ENCODE measurements at places on chromosomes 2 and 18.

- no peak for DNase-seq
These were observed 15.3 kb downstream of the SGPP2 start for GRCh38 chr2:222439692-222440091.

DNA sequence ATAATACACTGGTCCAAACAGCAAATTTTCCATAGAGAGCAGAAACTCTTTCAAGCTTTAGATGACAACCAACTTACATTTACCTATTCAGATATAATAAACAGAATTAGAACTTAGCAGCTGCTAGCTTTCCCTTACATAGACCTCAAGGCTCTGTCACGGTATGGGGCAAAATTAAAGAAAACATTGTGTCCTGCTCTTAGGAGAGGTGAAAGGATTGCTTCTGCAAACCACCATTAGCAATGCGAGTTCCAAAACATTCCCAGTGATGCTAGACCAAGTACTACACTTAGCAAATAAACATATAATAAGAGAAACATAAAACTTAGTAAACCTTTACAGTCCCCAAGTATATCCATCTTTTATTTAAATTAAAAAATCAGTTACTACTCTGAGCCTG lies 183.3 kb downstream of the CAMKMT start:
- no peak for DNase-seq

DNA sequence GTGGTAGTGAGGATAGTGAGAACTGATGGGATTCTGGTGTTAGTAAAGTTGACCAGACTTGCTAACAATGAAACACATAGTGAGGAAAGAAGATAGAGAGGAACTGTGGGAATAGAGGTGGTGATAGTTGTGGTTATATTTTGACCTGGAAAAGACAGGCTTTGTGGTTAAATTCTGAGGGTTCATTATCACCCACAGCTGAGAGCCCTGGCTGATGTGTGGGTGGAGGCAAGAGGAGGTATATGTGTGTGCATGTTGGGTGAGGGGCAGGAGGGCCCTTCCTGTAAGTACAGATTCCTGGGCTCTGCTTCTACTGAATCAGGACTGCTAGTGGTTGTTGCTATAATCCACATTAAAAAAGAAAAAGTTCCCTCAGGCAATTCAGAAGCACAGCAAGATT lies 26.2 kb upstream of the TMEM163 start:
- DNase-seq, result no peak

DNA sequence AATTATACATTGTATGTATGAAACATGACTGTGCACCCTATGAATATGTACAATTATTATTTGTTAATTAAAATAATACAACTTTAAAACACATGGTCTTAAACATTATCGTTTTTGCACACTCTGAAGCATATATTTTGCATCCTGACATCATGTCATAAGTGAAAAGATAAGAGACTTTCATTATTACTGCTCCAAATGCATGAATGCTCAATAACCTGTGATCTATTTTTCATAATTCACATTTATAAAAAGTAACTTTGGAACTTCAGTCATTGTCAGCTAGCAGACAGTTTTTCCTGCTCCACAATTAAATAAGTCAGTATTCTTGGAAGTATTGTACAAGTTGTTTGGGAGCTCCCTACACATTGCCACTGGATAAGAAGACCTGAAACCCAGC lies 1.3 kb upstream of the ITPRIPL1 start:
- no peak for DNase-seq

DNA sequence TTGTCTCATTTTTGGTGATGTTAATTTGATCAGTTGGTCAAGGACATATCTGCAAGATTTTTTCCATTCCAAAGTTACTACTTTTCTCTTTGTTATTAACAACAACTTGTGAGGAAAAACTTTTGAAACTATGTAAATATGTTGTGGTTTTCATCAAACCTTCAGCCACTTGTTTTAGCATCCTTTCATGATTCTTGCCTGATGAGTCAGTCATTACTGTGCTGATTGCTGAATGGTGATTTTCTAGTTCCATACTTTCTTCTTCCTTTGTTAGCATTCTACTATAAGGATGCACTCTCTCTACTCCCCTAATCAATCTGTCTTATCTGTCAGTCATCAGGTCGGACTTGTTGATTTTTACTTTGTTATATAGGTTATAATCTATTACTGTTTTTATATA lies 10.9 kb downstream of the TMEM87B start:
- DNase-seq, result no peak

- no peak for DNase-seq
These were observed 151.6 kb upstream of the MYO3B start for GRCh38 chr2:170026361-170026760.

GRCh38 chr2:51619961-51620360 lies 588.0 kb upstream of the NRXN1 start:
- DNase-seq, result no peak

- DNase-seq, result no peak
These were observed 8.5 kb downstream of the ZNF516 start for GRCh38 chr18:76486574-76486973.

- no peak for DNase-seq
These were observed 16.0 kb downstream of the TET3 start for GRCh38 chr2:74000666-74001065.

DNA sequence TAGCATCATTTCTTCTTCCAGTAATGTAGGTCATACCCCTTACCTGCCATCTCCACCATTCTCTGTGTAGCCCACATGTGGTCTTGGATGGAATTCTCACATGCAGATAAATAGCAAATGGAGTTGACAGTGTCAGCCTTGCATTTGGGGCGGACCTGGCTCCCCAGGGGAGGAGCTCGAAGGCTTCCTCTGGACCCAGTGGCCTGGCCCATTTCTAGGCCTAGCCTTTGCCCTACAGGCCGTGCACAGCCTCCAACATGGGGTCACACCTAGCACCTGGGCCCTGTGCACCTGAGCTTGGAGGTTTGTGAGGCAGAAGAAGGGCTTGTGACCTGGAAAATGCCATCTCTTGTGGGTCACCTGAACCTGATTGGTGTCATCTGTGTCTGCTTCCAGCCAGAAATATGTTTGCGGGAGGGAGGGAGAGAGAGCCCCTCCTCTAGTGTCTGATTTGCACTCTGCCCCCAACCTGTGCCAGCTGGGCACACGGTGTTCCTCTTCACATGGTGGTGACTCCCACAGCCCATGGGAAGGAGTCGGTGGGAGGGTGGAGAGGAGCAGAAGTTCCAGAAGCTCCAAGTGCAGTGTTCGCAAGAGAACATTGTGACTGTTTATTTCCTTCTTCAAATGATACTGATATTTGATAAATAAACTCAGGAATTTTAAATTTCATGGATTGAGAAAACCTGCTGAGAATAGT lies 33.0 kb downstream of the ITGB1BP1 start:
- no peak for DNase-seq

GRCh38 chr2:230807729-230808128 lies 57.0 kb upstream of the ITM2C start:
- no peak for DNase-seq

GRCh38 chr2:61450144-61450543 lies 20.7 kb downstream of the USP34 start:
- no peak for DNase-seq

- DNase-seq, result no peak
These were observed 112.1 kb upstream of the SMAD7 start for GRCh38 chr18:49062832-49063226.

DNA sequence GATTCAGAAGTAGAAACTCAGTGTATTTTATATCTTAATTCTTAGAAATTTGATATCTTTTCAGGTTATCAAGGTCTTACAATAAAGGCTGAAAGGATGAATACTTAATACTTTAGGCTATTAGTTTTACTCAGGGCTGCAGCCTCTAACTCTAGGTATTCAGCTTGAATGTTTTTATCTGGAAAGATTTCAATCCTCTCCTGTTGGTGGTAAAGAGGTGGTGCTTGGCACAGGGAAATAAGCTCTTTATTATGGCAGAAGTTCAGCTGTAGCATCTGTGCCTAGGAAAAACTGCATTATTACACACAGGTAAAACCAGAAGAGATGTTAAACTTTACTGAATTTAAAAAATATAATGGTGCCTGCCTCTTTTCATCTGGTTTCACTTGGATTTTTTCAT lies 11.1 kb downstream of the ACVR2A start:
- no peak for DNase-seq

GRCh38 chr2:12376025-12376424 lies 340.7 kb upstream of the TRIB2 start:
- no peak for DNase-seq

DNA sequence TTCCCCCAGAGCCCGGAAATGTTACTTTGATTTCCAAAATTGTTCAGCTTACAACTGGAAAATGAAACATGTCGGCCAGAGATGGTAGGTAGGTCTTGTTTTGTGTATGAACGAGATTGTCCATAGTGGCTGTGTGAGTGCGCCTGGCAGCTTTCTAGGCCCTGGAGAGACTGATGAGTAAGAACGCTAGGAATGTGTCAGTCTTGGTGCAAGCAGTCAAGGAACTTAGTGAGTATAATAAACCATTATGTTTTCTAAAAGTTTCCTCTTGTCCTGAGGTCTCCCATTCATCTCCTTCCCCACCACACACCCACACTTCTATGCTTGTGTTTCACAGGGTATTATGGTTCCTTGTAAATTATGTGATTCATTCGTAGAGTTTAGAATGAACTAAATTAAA lies 234.2 kb downstream of the CDH2 start:
- no peak for DNase-seq

- no peak for DNase-seq
These were observed 12.2 kb downstream of the RETSAT start for GRCh38 chr2:85342156-85342555.

DNA sequence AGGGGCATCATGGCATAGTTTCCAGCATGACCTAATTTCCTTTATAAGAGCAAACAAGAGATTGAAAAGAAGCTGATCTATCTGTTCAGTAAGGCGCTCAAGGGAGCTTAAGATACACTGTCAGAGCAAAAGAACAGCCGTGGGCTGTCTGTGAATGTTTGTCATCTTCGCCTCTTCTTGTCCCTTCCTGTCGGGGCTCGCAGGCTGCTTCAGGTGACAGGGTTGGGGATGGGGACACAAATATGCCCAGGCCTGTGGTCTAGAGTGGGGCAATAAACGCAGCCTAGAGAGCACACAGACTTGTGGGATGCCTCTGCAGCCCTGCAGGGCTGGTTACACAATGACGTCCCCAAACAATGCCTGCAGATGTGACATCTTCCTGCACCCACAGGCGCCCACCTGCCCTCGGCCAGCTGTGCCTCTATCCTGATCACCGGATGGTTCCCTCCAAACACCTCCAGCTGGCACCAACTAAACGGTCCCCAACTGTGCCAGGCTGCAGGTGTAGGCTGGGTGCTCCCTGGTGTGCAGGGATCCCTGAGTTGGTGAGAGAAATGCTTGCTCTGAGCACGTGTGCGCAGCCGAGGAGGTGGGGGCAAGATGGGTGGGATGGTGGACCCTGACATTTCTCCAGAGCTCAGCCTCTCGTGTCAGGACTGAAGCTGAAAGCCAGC lies 72.8 kb downstream of the EDAR start:
- no peak for DNase-seq

DNA sequence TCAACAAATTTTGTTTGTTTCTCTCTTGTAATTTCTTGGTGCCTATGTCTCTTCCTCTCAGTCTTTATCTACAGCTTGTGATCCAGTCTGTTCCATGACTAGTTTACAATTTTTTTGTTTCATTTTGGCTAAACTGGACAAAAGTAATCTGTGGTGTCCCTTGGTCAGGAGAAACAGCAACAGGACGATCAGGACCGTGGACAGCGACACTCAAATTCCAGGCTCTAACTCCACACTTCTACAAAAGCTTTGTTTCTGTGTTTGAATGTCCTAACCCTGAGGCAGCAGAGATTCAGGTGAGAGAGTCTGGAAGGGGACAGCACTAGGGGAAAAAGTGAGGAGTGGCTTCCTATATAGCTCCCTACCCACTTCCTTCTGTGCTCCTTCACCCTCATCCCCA lies 593.3 kb upstream of the FANCL start:
- no peak for DNase-seq

- no peak for DNase-seq
These were observed 104.7 kb upstream of the NABP1 start for GRCh38 chr2:191573216-191573615.

DNA sequence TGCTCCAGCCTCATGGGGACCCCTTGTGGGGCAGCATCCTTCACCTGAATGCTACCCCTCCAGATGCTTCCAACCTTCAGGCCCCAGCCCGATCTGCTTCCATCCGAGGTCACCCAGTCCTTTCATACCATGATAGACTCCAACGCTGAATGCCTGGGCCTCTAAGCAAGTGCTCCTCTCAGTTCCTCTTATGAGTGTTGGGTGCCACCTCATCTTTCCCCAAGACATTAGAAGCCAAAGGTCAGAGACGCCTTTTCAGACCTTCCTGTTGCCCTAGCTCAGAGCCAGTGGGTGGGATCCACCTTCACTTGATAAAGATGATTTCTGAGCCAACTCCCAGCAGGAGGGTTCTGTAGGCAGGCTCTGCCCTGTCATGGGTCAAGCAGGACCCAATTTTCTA lies 174.5 kb upstream of the MGAT5 start:
- no peak for DNase-seq

- no peak for DNase-seq
These were observed 34.4 kb downstream of the CABLES1 start for GRCh38 chr18:23169673-23170044.

GRCh38 chr2:215882689-215883088 lies 130.7 kb downstream of the MREG start:
- DNase-seq, result no peak

- DNase-seq, result no peak
These were observed 4.0 kb upstream of the GPR17 start for GRCh38 chr2:127641846-127642507.

GRCh38 chr2:182625814-182626213 lies 90.2 kb upstream of the DNAJC10 start:
- DNase-seq, result no peak

GRCh38 chr2:98892871-98893270 lies 43.2 kb downstream of the CRACDL start:
- DNase-seq, result no peak

DNA sequence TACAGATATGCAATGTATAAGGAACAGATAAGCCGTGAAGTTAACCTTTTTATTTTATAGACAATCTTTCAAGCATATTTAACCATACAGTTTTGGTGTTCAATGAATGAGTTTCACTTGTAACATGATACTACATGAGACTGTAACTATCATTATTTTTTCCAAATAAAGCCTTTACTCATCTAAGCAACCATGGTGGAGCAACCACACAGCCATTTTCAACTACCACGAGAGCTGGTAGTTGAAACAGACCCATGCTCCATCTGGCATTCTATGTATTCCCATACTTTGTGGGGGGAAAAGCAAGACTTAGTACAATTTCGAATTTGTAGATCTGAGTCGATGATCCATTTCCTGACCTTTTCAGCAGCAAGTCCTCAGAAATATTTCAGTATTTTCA lies 159.3 kb upstream of the RND3 start:
- no peak for DNase-seq

- DNase-seq, result no peak
These were observed 17.5 kb downstream of the FTCDNL1 start for GRCh38 chr2:199833525-199833924.

All from activated T-cell treated with anti-CD3 and anti-CD28 coated beads for 4 hours (primary cell).